ENCODE measurements at places on chromosomes 5 and 9.

GRCh38 chr9:68540712-68541535 lies at the start of gene TMEM252:
Gene TMEM252, minus strand, starts transcription at chr9:68540883. Its CDS starts 69 bp downstream, at chr9:68540814.
- DNase-seq = no peak

DNA sequence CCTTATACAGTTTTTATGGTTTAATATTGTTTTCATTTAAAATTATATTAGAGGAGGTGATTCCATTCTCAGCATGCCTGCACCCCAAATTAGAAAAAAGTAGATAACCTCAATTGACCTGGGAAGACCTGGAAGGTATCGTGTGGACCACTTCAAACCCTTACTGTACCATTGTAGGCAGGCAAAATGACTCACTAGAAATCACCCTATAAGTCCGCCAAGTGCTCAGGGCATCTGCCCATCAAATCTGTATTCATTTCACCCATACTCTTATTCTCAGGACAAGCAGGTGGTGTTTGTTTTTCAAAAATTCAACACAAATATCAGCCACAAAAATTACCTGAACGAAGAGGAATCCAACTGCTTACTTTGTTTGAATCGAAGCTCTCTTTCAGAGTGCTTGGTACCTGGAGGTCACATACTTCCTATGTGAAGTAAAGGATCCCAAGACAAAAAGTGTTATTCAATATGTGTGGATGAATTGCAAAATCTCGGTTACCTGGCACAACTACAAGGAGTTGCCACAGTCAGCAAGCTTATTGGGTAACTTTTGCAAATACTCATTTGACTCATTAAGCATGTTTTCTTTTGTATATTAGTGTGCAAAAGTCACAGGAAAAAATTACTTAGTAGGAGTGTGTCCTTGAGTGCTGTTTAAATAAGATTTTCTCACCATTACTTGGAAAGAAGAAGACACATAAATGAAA lies 216.2 kb downstream of the ENC1 start:
- no peak for DNase-seq

- no peak for DNase-seq
Measured at GRCh38 chr9:79163544-79163943, 408.2 kb upstream of the TLE4 start.

DNA sequence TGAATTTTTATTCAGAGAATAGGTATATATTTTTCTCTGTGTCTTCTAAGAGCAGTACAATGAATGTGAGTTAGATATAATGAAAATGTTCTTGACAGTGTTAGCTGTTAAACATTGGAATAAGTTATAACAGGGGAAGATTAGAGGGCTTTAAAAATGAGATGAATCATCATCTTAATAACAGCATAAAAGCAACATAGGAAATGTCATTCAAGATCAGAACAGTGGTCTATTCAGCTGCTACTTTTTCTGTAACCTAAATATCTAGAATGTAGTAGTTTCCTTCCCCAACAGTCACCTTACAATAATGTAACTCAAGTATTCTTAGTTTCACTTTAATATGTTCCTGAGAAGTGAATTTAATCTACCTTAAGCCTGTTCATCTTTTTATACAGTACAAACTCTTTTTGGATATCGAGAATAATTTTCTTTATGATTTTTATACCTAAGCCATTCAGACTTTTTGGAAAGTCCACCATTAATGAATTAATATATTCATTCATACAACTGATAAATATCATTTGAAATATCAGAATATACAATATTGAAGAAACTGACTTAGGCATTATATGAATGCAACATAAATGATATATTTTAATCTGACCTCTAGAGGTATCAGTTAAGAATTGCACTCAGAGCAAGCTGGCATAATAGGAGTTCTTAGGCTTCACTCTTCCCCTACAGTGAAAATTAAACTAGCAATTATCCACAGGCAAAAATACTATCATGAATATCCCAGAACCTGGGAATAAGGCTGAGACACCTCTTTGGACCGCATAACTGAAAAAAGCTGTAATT lies 66.1 kb upstream of the EDIL3 start:
- no peak for DNase-seq

DNA sequence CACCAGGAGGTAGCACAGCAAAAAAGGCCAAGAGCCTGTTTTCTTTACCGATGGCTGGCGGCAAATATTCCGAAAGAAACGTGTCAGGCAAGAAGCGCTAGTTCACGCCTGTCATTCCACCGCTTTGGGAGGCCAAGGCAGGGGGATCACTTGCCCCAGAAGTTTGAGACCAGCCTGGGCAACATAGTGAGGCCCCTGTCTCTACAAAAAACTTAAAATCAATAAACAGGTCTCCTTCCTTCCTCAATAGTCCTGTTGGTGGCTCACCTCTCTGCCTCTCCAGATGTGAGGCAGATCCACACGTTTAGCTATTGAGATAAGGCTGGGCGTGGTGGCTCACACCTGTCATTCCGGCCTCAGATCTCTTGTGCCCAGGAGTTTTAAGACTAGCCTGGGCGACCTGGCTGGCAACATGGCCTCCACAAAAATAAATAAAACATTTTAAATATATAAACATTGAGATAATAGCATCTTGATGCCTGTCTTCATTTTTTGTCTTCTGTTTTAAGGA lies 1.3 kb upstream of the TMEM250 start:
- no peak for DNase-seq

GRCh38 chr9:81562231-81563019 lies 126.9 kb downstream of the TLE1 start:
- no peak for DNase-seq

- DNase-seq = no peak
Measured at GRCh38 chr9:100066539-100066938, 32.3 kb downstream of the ERP44 start.

DNA sequence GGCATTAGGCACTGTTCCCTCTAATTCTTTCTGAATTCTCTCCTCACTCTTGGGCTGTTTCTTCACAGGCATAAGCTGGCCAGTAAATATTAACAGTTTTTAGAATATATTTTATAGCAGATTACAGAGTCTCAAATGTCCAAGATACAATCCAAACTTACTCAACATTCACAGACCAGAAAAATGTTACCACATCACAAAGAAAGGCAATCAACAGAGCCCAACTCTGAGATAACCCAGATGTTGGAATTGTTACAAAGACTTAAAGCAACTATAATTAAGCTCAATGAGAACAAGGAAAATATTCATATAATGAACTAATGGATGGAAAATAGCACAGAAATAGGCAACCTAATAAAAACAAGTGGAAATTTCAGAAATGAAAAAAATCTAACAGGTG lies 401.1 kb upstream of the RGMB start:
- DNase-seq = no peak

GRCh38 chr5:66169534-66169933 lies 25.4 kb downstream of the SREK1 start:
- no peak for DNase-seq

DNA sequence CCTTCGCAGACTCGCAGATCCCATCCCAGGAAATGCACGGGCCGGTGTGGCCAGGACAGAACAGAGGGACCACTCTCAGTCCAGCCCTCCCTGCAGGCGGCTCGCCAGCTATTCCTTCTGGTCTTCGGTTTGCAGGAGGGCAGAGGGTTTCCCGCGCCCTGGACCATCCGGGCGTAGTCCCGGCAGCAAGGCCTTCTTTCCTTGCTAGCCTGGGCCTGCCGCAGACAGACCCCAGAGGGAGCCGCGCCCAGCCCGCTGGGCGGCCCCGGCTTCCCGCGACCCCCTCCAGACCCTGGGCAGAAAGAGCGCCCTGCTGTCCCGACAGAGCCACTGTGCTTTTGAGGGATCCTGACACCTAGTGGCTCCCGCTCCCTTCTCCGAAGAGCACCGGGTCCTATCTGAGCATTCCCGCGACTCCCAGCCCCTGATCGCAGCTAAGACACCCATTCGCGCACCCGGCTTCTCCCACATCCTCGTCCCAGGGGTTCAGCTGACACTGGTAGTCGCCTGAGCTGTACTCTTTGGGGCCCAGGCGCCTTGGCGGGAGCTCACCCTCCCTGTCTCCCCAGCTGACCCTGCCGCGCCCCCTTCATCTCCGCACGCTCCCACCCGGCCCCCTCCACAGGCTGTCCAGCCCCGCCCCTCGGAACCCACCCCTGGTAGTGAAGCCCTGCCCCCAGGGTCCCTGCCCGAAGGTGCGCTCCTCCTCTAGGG lies 1.1 kb downstream of the CFAP90 start:
- DNase-seq = peak; percentile 32

- no peak for DNase-seq
Measured at GRCh38 chr5:107864793-107865192, 194.1 kb upstream of the EFNA5 start.

DNA sequence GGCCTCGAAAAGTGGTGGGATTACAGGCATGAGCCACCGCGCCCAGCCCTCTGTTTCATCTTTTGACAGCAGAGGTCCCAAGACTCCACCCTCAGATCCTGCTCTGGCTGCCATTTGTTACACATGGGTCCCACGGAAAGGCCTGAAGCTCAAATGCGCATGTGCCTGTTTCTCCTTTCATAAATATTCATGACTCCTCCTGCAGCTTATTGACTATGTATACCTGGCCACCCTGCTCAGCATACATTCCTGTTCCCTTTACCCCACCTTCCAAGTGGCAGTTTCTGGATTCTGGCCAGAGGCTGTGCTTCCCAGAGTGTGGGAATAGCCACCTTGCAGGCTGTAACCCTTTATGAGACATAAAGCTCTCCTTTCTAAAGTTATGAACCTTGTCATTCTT lies 46.5 kb downstream of the AUH start:
- DNase-seq = no peak

DNA sequence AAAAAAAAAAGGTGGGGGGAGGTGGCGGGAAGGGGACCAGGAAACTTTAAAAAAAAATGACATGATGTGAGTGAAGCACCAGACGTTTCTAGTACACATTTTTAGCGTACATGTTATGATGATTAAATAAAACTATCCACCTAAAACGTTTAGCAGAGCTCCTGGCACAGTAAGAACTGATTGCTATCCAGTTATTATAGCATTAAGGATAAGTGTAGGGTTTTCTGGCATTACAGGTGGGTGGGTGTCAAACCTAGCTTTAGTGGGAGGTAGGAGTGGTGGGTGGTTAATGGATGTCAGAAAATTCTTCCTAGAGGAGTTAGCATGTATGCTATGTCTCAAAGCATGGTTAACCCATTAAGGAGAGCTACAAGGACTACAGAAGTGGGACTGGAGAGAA lies 2329.5 kb downstream of the MAT2B start:
- no peak for DNase-seq

GRCh38 chr5:163460562-163461171 lies at the start of gene HMMR:
Gene HMMR, plus strand, starts transcription at chr5:163460632. Its CDS starts 61 bp downstream, at chr5:163460693.
- DNase-seq = peak; percentile 30

- DNase-seq = no peak
Measured at GRCh38 chr5:73391441-73391881, 57.1 kb downstream of the FOXD1 start.

GRCh38 chr5:143583409-143583808 lies 179.9 kb upstream of the NR3C1 start:
- no peak for DNase-seq

DNA sequence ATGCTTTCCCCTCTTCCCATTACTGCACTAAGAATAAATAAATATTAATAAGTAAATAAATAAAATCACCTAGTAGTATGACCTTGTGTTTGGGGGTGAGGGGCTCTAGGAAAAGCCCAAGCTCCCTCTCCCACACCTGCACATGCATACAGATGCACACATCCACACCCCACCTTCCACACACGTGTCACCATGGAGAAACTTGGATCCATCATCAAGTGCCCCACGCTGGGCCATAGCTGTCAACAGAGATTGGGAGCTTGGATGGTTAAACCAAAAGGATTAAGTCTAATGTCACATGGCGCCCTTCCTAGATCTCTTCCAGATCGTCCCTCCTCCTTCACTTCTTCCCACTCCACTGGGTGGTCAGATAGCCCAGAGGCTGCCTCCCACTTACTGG lies 37.0 kb downstream of the TMEM215 start:
- no peak for DNase-seq

GRCh38 chr5:73327908-73328455 lies 120.6 kb downstream of the FOXD1 start:
- DNase-seq = no peak

DNA sequence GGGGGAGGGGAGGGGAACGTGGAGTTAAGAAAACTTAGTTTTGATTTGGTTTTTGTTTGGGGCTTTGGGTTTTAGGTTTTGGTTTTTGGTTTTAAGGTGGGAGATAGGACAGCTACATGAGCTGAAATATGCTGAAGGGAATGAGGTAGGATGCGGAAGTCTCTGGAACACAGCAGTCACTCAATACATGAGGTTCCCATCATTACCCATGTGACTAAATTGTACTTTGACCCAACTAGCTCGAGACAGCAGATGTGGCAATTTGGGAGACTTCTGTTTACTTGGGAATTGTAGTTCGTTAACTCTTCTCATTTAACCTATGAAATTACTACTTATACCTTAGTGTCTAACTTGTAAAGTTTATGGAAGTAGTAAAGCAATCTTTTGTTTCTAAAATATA lies 124.2 kb downstream of the TLE1 start:
- DNase-seq = no peak

DNA sequence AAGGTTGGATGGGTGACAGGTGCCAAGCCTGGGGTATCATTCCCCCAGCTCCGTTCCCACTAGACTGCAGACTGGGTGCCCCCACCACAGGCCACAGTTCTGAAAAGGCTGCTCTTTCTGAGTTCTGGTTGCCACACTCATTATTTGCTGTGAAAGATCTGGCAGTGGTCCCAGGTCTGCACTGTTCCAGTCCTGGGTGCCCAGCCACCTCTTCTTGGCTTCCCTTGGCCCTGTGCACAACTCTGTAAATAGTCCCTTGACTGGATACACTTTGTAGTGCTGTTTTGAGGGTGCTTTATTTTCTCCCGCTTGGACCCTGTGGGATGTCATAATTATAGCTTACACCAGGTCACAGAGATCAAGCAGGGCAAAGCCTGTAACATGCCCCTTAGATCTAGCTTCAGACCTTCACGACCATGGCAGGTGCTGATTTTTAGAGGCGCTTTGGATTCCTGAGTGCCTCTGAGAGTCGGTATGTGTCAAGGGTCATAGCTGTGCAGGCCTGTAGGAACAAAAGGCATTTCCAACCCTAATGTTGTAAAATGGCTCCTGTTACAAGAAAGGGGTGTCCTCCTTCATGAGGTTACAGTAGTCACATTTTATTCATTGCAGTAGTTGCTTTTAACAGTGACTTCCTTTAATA lies 344.9 kb downstream of the ICE1 start:
- peak; percentile 83 for DNase-seq

DNA sequence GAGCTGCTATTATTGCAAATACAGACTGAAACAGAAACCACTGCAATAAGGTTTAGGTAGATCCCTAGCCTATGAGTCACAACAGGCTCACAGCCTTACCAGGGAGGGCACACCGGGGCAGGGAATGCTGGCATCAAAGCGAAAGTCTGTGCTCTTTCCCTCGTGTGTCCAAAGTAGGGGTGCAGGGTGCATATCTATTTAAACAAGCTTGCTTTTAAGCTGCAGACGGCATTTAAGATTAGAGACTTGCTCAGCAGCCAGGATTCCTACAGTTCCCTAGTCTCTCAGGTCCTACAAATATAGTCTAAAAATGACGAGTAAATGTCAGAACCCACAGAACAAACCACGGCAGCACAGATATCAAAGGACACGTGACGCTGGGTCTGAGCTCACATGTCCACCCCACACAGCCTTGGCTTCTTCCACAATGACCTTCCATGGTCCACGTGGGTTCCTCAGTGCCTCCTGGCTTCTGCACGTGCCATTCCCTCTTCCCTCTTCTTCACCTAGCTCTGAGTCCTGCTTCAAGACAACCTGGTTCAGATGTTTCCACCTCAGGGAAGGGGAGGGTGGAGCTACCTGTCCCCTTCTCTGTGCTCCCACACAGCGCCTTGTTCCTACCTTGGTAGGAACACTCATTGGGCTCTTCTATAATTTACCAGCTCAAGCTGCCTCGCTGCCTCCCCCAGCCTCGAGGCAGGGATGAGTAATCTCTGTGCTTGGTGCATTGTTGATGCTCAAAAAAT lies 193.2 kb downstream of the MAPKAP1 start:
- DNase-seq = no peak

Measured in NCI-H1092 treated with DMSO at 0.1 percent for 48 hours (cell line).